Activated CD8-positive, alpha-beta T cell treated with anti-CD3 and anti-CD28 coated beads, Interleukin-2, amount 10 ng/mL, durations not matched to agents 7 days and 5 days (primary cell): ENCODE measurements at places on chromosomes 2 and 18.

DNA sequence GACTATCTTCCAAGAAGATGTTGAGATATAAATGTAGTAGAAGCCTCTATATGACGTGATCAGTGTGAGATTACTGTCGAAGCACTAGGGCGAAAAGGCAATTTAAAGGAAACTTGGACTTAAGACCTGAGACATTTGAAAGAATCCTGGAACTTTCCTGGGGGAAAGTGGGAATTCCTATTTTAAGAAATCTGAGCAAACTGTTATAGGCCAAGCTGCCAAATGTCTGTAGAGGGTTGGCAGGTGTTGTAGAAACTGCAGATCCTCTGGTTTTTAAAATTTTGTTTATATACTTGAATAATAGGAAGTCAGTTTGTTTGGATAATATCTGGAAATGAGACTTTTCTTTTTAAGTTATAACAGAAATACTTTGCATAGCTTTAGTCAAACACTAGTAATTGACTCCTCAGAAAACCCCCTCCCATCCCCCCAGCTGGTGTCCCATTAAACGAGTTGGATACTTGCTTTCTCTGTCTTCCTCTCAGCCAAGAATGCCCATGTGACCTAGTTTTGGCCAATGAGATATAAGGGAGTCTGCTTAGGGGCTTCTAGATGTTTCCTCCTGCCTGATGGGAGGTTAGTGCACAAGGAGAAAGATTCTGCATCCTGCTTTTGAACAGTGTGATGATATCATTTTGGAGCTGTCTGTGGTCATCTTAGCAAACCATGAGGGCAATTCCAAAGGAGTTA is 61.2 kb downstream of the MOGAT1 start:
- DNase-seq: no peak
- peaks cover 29% of the 10 kb centered on the region for H3K27me3 ChIP-seq
- peaks cover 11% of the 10 kb centered on the region for H3K4me1 ChIP-seq
- H3K36me3 ChIP-seq: no peaks in the 10 kb centered on the region

DNA sequence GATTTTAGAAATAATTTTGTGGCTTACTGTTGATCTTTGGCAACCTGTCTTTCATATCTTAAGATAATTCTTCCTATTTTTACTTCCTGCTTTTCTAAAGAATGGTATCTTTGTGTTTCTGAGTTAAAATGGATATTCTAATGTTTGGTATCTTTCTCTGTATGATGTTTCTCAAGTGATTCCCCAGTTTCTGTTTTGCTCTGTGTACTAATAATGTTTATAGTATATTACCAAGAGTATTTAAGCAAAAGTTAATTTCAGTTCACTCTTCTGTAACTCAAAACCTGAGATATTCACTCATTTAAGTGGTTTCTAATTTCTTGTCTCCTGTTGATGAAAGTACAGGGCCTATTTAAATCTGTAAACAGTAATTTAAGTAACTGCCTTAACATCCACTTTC is 58.3 kb downstream of the CCDC150 start:
- no peak overlapping the region for H3K4me3 ChIP-seq
- H3K4me1 ChIP-seq: no peaks in the 10 kb centered on the region
- DNase-seq: no peak
- no peak overlapping the region for H3K27ac ChIP-seq
- no peaks in the 10 kb centered on the region for H3K27me3 ChIP-seq

DNA sequence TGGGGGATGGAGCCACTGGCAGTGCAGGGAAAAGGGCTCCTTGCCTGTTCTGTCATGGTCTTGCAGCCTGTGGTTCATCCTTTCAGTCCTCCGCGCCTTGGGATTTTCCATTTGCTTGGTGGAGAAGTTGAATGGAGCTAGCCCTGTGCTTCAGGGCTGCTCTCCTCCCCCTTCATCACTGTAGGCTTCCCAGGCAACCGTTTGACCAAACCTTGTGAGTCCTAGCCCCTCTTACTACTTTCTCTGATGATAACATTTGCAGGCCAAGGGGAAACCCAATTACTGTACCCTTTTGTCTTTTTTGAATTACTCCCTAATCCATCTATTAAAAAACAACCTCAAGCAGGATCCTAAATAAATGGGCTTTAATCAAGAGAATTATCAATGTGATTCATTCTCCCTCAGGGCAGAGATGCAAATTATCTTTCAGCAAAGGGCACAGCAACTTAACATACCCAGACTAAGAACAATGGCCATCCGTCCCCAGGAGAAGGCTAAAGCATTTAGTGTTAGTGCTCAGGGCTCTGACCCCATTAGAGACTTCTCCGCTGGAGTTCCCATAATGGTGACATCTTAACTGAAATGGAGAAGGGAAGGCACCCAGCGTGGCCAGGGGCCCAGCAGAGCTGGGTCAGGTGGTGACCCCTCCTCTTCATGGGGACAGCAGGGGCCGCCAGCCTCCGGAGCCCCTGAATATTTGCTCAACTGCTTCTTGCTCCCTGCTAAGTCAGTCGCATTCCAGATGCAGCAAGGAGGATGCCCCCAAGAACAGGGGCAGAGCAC is 40.7 kb downstream of the RHOB start:
- no peaks in the 10 kb centered on the region for H3K27me3 ChIP-seq
- no peak overlapping the region for H3K27ac ChIP-seq
- no peaks in the 10 kb centered on the region for H3K36me3 ChIP-seq
- H3K4me3 ChIP-seq: no peak overlapping the region

DNA sequence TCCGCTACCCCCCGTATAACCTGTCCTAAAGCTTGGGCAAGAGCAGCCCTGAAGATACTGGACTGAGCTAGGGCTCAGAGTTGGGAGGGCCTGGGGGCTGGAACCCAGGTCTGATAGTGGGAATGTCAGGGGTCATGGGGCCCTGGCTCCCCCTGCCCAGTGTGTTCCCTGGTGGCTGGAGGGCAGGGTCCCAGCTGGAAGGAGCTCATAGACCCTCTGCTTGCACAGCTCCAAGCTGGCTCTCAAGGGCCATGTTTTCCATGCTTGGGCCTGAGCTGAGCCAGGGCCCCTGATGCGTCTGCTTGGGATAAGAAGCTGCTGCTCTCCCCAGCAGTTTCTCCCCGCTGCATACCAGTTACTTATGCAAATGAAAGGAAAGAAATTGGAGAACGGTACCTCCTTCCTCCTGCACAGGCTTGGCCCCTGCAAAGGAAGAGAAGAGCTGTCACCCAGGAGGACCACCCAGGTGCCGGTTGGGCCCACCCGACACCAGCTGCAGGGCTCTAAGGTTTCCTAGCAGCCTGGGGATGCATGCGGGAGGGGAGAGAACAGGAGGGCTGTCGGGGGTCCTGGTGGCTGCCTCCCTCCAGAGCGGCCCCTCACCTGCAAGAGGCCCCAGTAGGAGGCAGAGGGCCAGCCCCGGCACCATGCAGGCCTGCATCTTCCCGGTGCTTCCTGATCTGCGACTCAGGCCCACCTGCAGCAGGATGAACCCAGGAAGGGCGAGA is 628 bp downstream of the OTOS start:
- H3K4me1 ChIP-seq: peaks cover 18% of the 10 kb centered on the region
- H3K36me3 ChIP-seq: no peaks in the 10 kb centered on the region
- H3K27me3 ChIP-seq: no peaks in the 10 kb centered on the region

- H3K4me1 ChIP-seq: no peaks in the 10 kb centered on the region
- H3K27ac ChIP-seq: no peak overlapping the region
- H3K36me3 ChIP-seq: no peaks in the 10 kb centered on the region
- no peak overlapping the region for H3K4me3 ChIP-seq
- H3K27me3 ChIP-seq: no peaks in the 10 kb centered on the region
- DNase-seq: no peak
Observed at GRCh38 chr18:51753365-51754057, 556.0 kb upstream of the MEX3C start.

GRCh38 chr2:55119711-55120487 is 69.6 kb upstream of the RTN4 start:
- H3K27ac ChIP-seq: no peak overlapping the region
- no peaks in the 10 kb centered on the region for H3K36me3 ChIP-seq
- no peak for DNase-seq
- no peak overlapping the region for H3K4me3 ChIP-seq

- DNase-seq: no peak
- H3K4me1 ChIP-seq: no peaks in the 10 kb centered on the region
- H3K27ac ChIP-seq: no peak overlapping the region
- no peak overlapping the region for H3K4me3 ChIP-seq
- peaks cover 10% of the 10 kb centered on the region for H3K27me3 ChIP-seq
- H3K36me3 ChIP-seq: no peaks in the 10 kb centered on the region
Observed at GRCh38 chr18:50119296-50119695, 75.7 kb downstream of the MYO5B start.

GRCh38 chr2:111940333-111941196 is 42.2 kb downstream of the MERTK start:
- H3K27me3 ChIP-seq: peaks cover 3% of the 10 kb centered on the region
- H3K27ac ChIP-seq: no peak overlapping the region
- H3K4me1 ChIP-seq: no peaks in the 10 kb centered on the region
- DNase-seq: no peak
- H3K36me3 ChIP-seq: no peaks in the 10 kb centered on the region
